ENCODE measurements at places on chromosomes 5 and 9.

GRCh38 chr5:1028481-1029281, 20.1 kb downstream of the NKD2 start:
- DNase-seq = no peak
- no peaks in the 10 kb centered on the region for H3K27me3 ChIP-seq
- no peak overlapping the region for H3K27ac ChIP-seq
- H3K4me3 ChIP-seq = no peak overlapping the region
- no peaks in the 10 kb centered on the region for H3K4me1 ChIP-seq
- H3K36me3 ChIP-seq = no peaks in the 10 kb centered on the region

DNA sequence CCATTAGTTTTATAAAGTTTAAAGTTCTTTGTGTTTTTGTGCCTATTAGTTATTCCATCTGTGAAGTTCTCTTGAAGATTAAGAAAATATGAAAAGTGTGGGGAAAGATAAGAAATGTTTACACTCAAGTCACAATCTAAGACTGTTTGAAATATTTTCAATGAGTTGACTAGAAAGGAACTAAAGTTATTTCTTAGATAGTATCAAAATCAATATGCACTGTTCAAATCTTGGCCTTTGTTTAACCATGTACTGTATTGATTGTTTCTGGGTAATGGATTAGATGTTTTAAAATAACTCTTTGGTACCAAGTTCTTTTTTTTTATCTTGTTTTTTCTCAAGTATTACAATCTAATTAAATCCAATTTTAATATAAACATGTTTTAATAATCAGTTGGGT, 46.0 kb downstream of the SMC5 start:
- H3K4me3 ChIP-seq = no peak overlapping the region
- no peak for DNase-seq

DNA sequence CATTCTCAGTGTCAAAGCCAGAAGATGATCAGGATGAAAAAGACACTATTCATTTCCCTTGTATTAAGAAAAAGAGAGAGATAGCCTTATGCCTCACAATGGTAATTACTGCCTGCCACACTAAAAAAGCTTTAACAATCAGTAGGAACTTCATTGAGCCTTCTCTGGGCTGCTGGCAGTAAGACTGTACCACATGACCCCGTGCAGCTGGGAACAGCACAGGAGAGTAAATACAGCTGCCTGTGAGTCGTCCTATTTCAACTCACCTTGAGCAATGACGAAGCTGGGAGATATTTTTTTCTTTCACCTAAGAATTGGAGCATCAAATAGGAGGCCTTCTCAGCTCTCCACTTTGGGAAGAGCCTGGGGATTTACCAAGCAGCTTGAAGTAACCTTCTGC, 316.3 kb downstream of the GABRB2 start:
- H3K4me3 ChIP-seq = no peak overlapping the region
- no peak overlapping the region for H3K27ac ChIP-seq
- H3K4me1 ChIP-seq = no peaks in the 10 kb centered on the region
- no peak for DNase-seq

DNA sequence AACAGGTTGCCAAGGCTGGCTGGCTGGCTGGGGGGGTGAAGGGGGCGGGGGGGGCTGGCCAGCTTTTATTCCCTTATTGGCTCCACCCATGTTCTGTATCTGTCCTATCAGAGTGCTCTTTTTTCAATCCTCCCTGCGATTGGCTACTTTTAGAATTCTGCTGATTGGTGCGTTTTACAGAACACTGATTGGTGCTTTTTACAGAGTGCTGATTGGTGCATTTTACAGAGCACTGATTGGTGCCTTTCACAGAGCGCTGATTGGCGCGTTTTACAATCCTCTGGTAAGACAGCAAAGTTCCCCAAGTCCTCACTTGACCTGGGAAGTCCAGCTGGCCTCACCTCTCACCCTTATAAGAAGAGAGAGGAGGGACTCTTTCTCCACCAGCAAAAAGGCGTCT, 175.9 kb downstream of the ERCC6L2 start:
- DNase-seq = no peak
- H3K27me3 ChIP-seq = no peaks in the 10 kb centered on the region
- no peaks in the 10 kb centered on the region for H3K36me3 ChIP-seq
- H3K27ac ChIP-seq = no peak overlapping the region
- no peaks in the 10 kb centered on the region for H3K4me1 ChIP-seq

- DNase-seq = no peak
- no peak overlapping the region for H3K27ac ChIP-seq
- H3K4me1 ChIP-seq = no peaks in the 10 kb centered on the region
- H3K36me3 ChIP-seq = no peaks in the 10 kb centered on the region
- H3K4me3 ChIP-seq = no peak overlapping the region
Observed at GRCh38 chr5:169258372-169259000, 42.5 kb downstream of the SLIT3 start.

DNA sequence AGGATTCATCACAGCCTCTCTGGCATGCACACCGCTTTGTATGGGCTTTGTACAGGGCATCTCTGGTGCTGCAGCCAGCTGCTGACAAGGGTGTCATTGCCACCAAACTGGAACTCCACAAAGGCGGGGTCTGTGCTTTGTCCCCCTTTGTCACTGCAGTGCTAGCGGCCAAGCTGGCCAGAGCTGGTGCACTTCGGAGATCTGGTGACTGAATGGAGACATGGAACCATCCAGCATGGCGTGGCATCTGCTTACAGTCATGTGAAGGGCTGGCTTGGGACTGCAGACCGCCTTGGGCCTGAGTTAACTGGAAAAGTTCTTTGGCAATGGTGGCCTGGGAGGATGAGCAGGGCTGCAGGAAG, 18.7 kb upstream of the COL5A1 start:
- no peak overlapping the region for H3K27ac ChIP-seq
- H3K36me3 ChIP-seq = no peaks in the 10 kb centered on the region
- H3K4me1 ChIP-seq = no peaks in the 10 kb centered on the region
- H3K4me3 ChIP-seq = no peak overlapping the region
